ENCODE measurements at places on chromosomes 13 and 19.

- no peak for DNase-seq
Observed at GRCh38 chr19:4448147-4448985, 9.2 kb downstream of the UBXN6 start.

DNA sequence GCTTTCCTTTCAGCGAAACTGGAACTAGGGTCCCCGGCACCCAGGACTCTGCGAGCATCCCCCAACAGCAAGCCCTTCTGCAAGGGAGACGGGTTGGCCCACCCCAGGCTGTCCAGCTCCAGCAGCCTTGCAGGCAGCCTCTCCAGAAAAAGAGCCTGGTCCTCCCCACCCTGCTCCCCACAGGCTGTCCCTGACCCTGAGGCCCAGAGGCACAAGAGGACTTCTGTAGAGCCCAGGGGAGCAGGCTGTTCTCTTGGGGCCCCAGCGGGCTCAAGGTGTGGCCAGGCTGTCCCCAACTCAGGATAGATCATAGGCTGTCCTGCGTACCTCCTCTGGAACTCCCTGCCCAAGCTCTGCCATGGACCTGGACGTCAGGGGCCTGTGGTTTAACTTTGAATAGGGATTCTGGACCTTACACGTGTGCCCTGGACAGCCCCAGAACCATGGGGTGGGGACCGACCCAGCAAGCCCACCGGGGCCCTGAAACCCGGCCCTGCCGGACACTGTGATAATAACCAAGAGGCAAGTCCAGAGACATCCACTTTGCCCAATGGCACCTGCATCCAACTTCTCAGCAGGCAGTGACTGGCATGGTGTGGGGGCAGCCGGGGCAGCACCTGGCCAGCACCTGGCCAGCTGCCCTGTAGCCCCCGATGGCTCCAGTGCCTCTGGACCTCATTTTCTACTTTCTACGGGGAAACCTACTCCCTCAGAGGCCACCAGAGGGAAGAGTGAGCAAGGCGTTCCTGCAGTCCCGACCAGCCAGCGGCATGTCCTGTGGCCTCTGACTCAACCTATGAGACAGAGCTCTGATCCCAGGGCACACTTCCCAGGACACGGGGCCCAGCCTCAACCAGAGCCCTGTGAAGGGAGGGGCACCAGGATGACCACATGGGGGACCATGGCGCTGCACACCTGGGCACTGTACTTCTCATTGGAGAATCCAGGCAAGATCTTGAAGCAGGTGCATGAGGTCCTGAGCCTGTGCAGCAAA is 50.9 kb upstream of the TPM4 start:
- peak; percentile 30 for DNase-seq

DNA sequence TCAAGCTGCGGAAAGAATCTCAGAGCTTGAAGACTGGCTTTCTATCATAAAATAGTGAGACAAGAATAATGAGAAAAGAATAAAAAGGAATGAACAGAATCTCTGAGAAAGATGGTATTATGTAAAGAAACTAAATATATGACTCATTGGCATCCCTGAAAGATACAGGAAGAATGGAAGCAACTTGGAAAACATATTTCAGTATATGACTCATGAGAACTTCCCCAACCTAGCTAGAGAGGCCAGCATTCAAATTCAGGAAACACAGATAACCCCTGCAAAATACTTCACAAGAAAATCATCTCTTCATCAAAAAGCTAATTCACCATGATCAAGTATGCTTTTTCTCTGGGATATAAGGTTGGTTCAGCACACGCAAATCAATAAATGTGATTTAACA is 2318.0 kb downstream of the PCDH9 start:
- DNase-seq, result peak; percentile 84

GRCh38 chr13:52798770-52799430 is 49.5 kb downstream of the PCDH8 start:
- no peak for DNase-seq
